ENCODE measurements at places on chromosomes 11 and 22. TPM values are rescaled to one million over a fixed set of nuclear protein-coding genes. Genes with fewer than 3 reads are reported as not detected.

CADM1 gene
- total RNA-seq, result 4.2 TPM

TUBA8 gene
- 7.7 TPM for total RNA-seq

KCNQ1OT1 gene
- total RNA-seq, result 0.31 TPM

SPDYC gene
- not detected for total RNA-seq

SYCE3 gene
- not detected for total RNA-seq

STX5 gene
- 48.2 TPM for total RNA-seq

P2RY2 gene
- 2.4 TPM for total RNA-seq

CRYBB2 gene
- total RNA-seq, result not detected

CRACR2B gene
- 0.84 TPM for total RNA-seq

TRIM48 gene
- not detected for total RNA-seq

COA4 gene
- total RNA-seq, result 15.6 TPM

CD3G gene
- 49.7 TPM for total RNA-seq

APLNR gene
- total RNA-seq, result not detected

PANX3 gene
- total RNA-seq, result not detected

FAM111B gene
- total RNA-seq, result 3.3 TPM

FOSL1 gene
- 4.0 TPM for total RNA-seq

OR4A47 gene
- total RNA-seq, result 0.21 TPM

KDM4D gene
- 0.42 TPM for total RNA-seq

OR52N4 gene
- 1.0 TPM for total RNA-seq

FUT4 gene
- 16.2 TPM for total RNA-seq

OR8A1 gene
- not detected for total RNA-seq

MTFP1 gene
- 24.5 TPM for total RNA-seq

CCDC89 gene
- not detected for total RNA-seq

CARD16 gene
- 78.7 TPM for total RNA-seq

PIH1D2 gene
- not detected for total RNA-seq

PRRG4 gene
- 2.5 TPM for total RNA-seq

PES1 gene
- total RNA-seq, result 21.8 TPM

BTBD18 gene
- not detected for total RNA-seq

NLRP10 gene
- total RNA-seq, result not detected

OVCH2 gene
- not detected for total RNA-seq

NCF4 gene
- 22.8 TPM for total RNA-seq

PTPRJ gene
- 57.7 TPM for total RNA-seq

DUSP8 gene
- 12.5 TPM for total RNA-seq

KAT5 gene
- 38.0 TPM for total RNA-seq

MRGPRF gene
- under 0.01 TPM for total RNA-seq

OR8G5 gene
- total RNA-seq, result not detected

EHF gene
- total RNA-seq, result 0.10 TPM

ZNF280B gene
- 1.2 TPM for total RNA-seq

KRTAP5-7 gene
- total RNA-seq, result 0.10 TPM

NPAS4 gene
- not detected for total RNA-seq

CARD18 gene
- total RNA-seq, result not detected

GPHA2 gene
- total RNA-seq, result not detected

ARHGAP8 gene
- total RNA-seq, result 5.4 TPM

SMC1B gene
- 0.10 TPM for total RNA-seq
